ENCODE measurements at places on chromosomes 2 and 18. TPM values are rescaled to one million over a fixed set of nuclear protein-coding genes. Genes with fewer than 3 reads are reported as not detected.

- DNase-seq = no peak
These were observed 1233.5 kb upstream of the NXPH2 start for GRCh38 chr2:140013545-140014203.

GRCh38 chr2:168851674-168852320, 38.4 kb downstream of the SPC25 start:
- DNase-seq = peak; percentile 65

- no peak for DNase-seq
These were observed 37.4 kb downstream of the ZNF236 start for GRCh38 chr18:76859474-76860339.

- DNase-seq = no peak
These were observed 146.3 kb upstream of the SKOR2 start for GRCh38 chr18:47397671-47398319.

GRCh38 chr2:64391940-64392339, 62.0 kb upstream of the LGALSL start:
- no peak for DNase-seq

- DNase-seq = no peak
These were observed 90.9 kb upstream of the SMAD2 start for GRCh38 chr18:48021273-48021914.

GRCh38 chr2:26394694-26395093, 7.0 kb upstream of the DRC1 start:
- DNase-seq = no peak

DNA sequence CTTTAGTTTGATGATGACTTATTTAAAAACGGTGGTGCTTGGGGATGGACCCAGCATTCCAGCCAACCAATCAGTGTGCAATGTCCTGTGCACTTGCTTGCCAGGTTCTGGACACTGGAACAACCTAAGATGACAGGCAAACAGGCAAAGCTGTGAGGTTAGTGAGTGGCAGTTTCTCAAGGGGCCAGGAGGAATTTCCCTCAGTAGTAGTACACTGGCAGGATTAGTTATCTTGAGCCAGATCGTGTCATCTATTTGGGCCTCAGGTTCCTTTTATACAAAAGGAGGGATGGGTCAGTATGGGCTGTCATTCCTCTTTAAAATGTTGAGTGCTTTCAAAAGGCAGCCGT, 26.6 kb downstream of the MAP4K4 start:
- no peak for DNase-seq

DNA sequence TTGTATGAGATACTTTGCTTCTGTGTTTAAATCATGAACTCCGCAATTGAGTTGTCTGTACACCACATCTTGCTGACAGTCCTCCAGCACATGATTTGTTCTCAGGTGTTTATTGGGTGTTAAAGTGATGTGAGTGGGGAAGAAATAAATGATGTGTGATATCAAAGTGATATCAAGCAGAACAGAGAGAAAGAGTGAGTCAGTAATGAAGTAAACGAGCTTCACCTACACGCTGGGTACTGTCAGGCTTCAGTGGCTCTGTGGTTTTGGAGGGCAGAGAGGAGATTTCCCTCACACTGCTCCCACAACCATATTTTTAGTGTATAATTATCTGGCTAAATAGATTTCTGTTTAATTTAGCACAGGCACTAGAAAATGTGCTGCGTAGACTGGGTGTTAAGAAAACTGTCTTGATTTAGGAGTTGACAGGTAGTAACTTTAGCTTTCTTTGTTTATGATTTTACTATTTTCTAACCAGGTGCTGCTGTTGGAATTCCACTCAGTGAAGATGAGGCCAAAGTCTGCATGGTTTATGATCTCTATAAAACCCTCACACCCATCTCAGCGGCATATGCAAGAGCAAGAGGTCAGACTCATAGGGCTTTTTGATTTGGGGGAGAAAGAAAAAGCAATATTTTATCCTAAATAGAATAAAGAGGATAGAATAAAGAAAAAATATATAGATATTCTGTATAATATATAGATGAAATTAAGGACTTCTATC, 21.2 kb downstream of the ATIC start:
- no peak for DNase-seq

DNA sequence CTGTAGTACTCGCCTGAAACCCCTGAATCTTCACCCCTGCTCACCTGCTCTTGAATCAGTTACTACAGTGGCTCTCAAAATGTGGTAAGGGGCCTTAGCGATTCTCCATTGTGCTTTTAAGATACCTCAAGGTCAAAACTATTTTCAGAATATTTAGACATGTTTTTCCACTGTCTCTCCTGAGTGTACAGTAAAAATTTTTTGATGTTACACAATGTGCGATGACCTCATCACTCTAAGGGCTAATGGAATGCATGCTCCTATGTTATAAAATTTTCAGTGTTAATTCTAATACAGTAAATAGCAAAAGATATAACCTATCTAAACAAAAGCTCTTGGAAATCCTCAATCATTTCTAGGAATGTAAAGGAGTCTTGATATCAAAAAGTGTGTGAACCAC, 336.9 kb upstream of the PKDCC start:
- DNase-seq = peak; percentile 46

DNA sequence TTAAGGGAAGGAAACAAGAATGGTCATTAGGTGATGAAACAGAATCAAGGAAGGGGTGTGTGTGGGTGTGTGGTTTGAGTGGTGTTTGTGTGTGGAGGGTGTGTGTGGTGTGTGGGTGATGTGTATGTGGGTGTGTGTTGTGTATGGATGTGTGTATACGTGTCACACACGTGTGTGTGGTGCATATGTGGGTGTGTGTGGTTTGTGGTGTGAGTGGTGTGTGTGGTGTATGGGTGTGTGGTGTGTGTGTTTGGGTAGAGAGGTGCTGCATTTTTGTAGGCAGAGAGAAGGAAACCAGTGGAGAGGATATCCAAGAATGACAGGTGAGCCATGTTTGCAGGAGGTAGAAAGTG, 1.1 kb upstream of the CEP192 start:
- DNase-seq = no peak

- peak; percentile 7 for DNase-seq
These were observed 97.8 kb upstream of the AQP4 start for GRCh38 chr18:26963292-26963691.

DNA sequence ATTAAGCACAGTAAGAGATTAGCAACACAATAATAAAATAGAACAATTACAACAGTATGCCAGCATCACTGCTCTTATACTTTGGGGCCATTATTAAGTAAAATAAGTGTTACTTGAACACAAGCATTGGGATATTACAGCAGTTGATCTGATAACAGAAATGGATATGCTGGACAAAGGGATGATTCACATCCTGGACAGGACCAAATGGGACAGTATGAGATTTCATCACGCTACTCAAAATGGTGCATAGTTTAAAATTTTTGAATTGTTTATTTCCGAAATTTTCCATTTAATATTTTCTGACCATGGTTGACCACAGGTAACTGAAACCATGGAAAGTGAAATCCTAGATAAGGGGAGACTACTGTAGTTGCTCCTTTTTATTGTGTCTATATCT, 138.2 kb downstream of the UBR3 start:
- peak; percentile 22 for DNase-seq

DNA sequence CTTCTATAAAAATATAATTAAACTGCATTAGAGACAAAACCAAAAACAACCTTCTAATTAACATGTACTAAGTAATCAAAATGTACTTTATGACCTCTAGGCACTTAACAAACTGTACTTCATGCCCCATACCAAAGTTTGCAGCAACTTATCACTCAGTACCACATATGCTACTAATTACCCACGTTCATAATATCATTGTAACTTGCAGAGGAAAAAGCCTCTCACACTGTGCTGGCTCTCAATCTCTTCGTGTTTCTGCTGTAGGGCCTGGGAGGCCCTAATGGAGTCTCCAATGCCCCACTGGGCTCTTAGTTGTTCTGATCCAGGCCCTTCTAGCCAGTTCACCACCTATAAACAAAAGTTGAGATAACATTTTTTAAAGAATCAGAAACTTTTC, 82.1 kb upstream of the CCDC141 start:
- DNase-seq = no peak

- DNase-seq = peak; percentile 82
These were observed 66.1 kb upstream of the CDCA7 start for GRCh38 chr2:173288561-173288960.

DNA sequence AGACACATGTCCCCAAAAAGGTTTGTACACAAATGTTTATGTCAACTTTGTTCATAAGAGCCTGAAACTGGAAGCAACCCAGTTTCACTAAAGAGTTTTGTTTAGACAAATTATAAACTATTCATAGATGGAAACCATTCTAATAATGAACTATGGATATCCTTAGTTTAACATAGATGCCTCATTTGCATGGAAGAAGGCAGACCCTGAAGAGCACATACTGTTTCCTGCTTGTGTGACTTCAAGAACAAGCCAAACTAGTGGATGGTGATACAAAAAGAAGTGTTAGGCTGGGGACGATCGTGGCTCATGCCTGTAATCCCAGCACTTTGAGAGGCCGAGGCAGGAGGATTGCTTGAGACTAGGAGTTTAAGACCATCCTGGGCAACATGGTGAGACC, 48.1 kb downstream of the ACOXL start:
- DNase-seq = no peak

- peak; percentile 64 for DNase-seq
These were observed 62.1 kb upstream of the XDH start for GRCh38 chr2:31476511-31477180.

DNA sequence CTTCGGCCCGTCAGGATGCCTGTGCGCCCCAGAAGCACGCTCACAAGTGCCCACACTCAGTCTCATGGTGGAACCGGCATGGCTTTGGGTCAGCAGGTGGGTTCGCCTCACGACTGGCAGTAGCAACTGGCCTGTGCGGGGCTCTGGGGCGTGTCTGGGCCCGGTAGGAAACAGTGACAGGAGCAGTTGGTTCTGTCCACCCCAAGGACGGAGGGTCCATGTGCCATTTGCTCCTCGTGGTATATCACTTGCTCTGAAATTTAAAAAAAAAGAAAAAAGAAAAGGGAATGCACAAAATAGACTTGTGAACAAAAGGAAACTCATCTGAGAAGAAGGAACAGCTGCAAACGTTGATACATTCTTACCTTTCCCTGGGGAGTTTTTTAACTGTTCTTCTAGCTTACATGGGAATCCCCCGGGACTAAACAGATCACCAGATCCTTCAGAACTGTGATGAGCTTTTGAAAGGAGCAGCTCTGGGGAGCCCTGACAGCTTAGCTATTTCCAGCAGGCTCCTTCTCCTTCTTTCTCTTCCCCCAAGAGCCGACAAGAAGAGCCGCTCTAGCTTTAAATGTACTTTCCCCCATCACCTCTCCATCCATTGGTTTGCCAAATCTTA, 42.8 kb downstream of the TRAPPC12 start:
- no peak for DNase-seq

DNA sequence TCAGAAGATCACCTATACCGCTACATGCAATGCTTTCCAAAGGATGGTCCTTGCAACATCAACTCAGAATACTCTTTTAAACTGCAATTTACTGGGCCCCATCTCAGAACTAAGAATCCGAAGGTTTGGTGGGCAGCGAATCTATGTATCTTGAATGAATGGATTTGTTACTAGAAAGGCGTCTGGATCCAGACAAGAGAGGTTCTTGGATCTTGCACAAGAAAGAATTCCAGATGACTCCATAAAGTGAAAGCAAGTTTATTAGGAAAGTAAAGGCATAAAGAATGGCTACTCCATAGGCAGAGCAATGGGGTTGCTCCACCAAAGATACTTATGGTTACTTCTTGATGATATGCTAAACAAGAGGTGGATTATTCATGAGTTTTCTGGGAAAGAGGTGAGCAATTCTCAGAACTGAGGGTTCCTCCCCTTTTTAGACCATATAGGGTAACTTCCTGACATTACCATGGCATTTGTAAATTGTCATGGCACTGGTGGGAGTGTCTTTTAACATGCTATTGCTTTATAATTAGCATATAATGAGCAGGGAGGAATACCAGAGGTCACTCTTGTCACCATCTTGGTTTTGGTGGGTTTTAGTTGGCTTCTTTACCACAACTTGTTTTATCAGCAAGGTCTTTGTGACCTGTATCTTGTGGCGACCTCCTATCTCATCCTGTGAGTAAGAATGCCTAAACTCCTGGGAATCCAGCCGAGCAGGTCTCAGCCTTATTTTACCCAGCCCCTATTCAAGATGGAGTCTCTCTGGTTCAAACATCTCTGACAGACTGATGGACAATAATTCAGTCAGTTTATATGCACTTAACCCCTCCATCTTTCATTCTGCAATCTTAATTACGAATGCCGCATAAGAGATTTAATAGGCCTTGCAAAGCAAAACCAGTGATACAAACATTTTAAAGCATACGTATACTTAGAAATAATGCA, 7.5 kb upstream of the RMDN2 start:
- peak; percentile 55 for DNase-seq

DNA sequence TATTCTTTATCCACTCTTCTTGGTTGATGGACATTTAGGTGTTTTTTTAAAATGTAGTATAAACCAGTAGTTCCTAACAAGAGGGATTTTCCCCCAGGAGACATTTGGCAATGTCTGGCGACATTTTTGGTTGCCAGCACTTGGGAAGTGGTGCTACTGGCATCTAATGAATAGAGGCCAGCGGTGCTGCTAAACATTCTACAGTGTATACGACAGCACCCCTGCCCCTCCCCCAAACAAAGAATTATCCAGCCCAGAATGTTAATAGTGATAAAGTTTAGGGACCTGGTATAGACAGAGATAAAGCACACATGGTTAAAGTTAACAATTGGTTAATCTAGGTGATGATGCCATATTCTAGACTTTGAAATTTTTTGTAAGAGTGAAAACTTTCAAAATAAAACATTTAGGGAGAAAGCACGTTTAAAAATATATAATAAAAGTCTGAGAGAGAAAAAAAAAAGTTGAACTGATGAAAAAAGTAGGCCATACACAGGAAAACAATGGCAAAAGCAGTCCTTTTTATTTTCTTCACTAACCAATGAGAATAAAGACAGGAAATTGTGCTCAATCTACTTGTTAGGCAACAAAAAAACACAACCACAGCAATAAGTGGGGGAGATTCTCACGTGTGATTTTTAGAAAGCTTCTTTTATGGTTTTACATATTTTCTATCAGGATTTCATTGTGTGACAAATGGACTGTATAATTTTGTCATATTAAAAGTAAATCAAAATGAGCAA, 14.8 kb downstream of the FBXO48 start:
- DNase-seq = no peak

GRCh38 chr18:1564793-1565192, 660.1 kb downstream of the ADCYAP1 start:
- DNase-seq = no peak

GRCh38 chr2:26141145-26141769, 31.6 kb upstream of the GAREM2 start:
- no peak for DNase-seq

PRSS56 gene
- polyA plus RNA-seq = not detected

CHST9 gene
- not detected for polyA plus RNA-seq

ATG9A gene
- 68.5 TPM for polyA plus RNA-seq

VPS4B gene
- polyA plus RNA-seq = 49.2 TPM

RAB17 gene
- polyA plus RNA-seq = not detected

CD226 gene
- polyA plus RNA-seq = 0.16 TPM

IL18RAP gene
- polyA plus RNA-seq = 0.11 TPM

RGPD3 gene
- polyA plus RNA-seq = 0.08 TPM

NOL4 gene
- polyA plus RNA-seq = not detected

CXCR1 gene
- polyA plus RNA-seq = not detected

NETO1 gene
- not detected for polyA plus RNA-seq

ALPG gene
- not detected for polyA plus RNA-seq

SKA1 gene
- polyA plus RNA-seq = 6.6 TPM

CFAP65 gene
- not detected for polyA plus RNA-seq

LTBP1 gene
- polyA plus RNA-seq = 157 TPM

LYG1 gene
- 0.19 TPM for polyA plus RNA-seq

Measured in GM23248 (cell line).